ENCODE measurements at places on chromosomes 5 and 9.

DNA sequence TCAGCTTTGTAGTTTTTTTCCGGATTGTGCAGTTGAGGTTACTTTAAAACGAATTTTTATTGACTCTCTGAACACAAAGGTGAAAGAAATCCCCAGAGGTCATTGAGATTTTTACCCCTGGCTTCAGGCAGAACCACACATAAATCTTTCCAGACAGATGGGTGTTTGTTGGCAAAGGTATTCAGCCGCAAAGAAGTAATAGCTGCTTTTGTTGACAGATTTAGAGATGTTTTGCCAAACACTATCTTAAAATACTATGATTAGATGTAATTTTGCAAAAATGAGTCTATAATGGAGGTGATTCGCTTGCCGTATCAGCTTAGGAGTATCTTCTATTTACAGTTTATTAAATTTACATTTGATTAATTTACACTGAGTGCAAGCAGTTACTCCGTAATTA lies 418.3 kb upstream of the CLINT1 start:
- no peak for DNase-seq

- no peak for DNase-seq
These were observed 77.8 kb upstream of the CCDC112 start for GRCh38 chr5:115374057-115374775.

- no peak for DNase-seq
These were observed 97.4 kb downstream of the CDH9 start for GRCh38 chr5:26940994-26941393.

DNA sequence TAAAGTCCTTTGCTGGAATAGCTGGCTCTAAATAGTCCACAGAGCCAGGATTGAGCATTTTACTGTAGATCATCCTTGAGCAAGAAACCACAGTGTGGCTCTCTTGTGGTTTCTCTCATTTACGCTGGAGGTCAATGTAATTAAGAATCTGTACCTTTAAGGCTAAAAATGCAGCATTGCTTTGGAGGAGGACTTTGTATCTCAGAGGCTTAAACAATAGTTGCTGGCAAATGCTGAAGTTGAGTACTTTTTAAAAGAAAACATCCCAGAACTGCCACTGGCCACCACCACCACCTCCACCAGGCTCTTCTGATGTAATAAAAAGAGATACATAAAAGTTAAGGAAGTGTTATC lies 177.3 kb upstream of the ADAMTSL1 start:
- DNase-seq = no peak

DNA sequence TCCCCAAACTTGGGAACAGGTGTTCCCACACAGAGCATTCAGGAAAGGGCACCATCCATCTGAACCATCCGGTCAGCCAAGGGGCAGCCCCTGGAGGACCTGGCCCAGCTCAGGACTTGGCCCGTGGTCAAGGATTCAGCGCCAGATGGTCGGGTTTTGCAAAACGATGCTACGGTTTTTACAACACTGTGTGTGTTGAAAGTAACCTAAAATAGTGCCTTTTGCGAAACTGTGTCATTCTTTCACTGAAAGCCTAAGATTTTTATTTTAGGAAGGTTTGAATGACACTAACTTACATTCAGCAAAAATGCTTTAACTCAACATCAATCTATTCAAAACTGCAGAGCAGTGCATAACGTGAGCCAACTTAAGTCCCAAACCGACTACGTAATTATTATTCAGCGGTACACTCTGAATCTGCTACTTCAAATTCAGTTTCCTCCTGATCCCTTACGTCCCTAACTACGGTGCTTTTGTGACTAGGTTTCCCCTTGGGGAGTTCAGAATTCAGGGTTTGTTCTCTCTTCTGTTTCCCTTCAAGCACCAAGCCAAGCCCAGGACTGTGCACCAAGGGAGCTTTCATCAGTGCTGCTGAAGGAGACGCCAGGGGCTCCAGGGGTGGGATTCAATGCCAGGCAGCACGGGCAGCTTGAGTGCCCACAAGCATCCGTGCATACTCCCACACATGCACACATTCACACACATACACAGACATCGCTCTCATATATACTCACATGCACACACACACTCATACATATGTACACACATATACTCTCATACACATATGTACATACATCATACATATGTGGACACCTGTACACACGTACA lies 25.8 kb downstream of the LPCAT1 start:
- no peak for DNase-seq

- peak; percentile 73 for DNase-seq
These were observed 1.3 kb downstream of the QSOX2 start for GRCh38 chr9:136244122-136244968.

DNA sequence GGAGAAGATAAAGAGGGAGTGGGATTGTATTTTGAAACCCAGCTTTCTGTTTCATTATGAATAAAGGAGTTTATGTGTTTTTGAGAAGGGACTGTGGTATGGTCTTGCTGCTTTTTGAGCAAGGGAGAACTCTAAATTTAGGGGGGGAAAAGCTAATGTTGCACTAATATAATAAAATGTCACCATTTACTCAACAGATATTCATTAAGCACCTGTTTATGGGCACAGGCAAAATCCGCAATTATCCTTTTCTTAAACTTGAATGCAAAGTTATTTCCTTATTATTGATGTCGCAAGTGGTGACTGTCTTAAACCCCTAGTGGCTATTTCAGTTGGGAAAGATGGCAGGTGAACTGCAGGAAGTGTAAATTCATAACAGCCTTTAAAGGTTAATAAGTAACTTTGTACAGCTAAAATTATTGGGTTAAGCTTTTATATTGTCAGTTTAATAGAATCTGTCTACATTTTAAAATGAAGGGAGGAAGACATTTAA lies 1.5 kb downstream of the CDC42SE2 start:
- peak; percentile 69 for DNase-seq

DNA sequence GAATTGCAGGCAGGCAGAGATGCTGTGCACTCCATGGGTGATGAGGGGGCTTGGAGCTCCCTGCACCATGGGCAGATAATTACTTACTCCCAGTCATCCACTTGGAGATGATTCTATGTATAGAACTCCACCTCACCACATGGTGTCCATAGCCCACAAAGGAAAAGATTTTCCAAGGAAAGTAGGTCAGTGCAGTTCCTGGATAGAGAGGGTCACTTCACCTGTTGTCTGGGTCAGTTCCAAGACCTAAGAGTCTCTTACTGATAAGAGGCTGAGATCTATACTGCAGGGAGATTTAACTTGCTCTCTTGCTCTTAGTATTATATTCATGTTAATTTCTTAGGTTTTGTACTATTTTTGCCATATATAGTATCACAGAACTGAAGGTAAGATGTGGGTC lies 113.9 kb upstream of the BRINP1 start:
- DNase-seq = no peak

DNA sequence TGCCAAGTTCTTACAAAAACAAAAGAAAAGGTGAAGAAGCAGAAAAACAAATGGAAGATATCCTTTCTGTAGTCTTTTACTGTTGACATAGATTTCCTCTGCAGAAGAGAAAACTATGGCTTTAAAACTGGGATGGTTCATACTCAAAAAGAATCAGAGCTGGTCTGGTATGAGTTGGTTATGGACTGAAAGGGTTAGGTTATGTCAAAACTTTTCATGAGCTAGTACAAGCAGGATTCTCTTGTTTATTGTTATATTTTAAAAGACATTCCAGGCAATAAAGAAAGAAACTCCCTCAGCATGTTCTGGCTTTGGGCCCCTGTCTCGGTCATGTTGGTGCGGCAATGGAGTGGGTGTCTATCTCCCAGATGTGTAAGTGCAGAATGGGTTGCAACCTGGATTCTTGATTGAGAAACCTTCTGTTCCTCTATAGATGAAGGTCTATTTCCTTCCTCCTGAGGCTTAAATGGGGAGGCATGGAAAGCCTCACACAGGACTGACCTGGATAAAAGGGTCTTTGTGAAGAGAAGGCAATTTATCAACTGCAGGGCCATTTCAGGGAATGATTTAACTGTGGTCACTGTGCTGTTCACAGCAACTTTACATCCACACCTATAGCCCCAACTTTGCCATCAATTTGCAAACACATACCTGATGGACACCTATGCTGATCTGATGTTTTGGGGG lies 209.6 kb upstream of the TNC start:
- DNase-seq = no peak

All from KBM-7 (cell line).